ENCODE measurements at places on chromosomes 13 and 19.

GRCh38 chr13:102846261-102847015 is 606 bp downstream of the ERCC5 start:
- DNase-seq, result no peak

DNA sequence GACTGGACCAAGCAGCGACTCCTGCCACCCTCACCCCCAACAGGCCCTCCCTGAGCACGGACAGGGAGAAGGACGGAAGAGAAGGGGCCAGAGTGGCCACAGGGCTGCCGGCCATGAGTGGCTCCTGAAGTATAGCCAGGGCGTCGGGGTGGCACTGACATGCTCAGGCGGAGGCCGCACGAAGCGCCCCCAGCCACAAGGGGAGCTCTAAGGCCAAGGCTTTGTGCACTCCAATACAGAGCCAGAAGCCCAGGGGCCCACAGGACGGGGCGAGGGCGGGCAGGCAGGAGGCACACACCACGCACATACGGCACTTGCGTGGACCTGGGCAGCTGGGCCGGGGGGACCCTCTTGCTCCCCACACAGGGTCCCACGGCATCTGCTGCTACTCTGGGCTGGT is 52.0 kb downstream of the KLF2 start:
- DNase-seq, result no peak

DNA sequence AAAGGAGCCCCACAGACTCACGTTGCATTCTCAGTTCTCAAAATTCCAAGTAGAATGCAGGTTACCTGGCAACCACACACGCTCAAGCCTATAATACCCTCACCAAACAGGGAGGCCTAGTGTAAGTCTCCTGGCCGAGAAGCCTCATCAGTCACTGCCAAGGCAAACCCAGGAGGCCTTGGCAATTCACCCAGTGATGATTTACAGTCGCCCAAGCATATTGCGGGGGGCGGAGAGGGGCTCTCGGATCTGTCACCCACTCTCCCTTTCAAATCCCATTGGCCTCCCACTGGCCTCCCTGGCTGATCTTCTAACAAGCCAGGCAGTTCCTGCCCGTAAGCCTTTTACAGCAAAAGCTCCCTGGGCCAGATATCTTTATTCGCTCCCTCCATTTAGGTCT is 1.1 kb downstream of the AKAP8L start:
- DNase-seq, result no peak

GRCh38 chr13:110254751-110255553 is 52.0 kb downstream of the COL4A1 start:
- no peak for DNase-seq

GRCh38 chr19:21460686-21461085 is 44.7 kb upstream of the ZNF429 start:
- no peak for DNase-seq

DNA sequence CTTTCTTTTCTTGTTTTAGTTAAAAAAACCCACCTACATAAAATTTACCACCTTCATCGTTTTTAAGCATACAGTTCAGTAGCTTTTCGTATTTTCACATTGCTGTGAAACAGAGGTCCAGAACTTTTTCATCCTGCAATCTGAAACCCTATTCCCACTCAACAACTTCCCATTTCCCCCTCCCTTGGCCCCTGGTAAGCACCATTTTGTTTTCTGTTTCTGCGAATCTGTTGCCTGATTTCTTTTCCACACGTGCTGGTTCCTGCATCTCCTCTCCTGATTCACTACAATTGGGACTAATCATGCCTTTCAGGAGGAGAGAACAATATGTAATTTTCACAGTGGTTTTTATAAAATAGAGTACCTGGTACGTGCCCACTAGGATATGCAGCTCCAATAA is 149.2 kb upstream of the RNF113B start:
- no peak for DNase-seq

- DNase-seq, result no peak
Measured at GRCh38 chr13:99883805-99884204, 87.8 kb downstream of the ZIC5 start.

DNA sequence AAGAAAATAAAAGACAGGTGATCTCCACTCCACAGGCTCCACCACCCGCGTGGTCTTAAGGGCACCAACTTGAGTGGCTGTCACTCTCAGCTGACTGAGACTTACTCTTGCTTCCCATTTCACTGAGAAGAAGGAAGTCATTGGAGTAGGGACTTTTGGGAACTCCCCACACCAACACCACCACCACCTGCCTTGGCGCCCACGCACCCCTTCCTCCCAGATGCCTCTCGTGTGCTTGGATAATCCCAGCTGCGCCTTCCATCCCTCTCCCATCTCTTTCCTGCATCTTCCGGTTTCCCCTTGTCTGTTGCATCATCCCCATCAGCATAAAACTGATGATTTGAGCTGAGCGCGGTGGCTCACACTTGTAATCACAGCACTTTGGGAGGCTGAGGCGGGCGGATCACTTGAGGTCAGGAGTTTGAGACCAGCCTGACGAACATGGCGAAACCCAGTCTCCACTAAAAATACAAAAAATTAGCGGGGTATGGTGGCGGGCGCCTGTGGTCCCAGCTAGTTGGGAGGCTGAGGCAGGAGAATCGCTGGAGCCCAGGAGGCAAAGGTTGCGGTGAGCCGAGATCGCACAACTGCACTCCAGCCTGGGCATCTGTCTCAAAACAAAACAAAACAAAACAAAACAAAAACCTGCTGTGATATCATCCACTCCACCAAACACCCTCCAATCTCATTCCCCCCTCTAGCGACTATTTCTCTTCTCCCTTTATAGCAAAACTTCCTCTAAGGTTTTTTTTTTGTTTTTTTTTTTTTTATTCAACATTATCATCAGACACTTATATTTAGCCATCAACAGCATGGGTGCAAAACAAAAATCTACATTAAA is 25.5 kb downstream of the AP2S1 start:
- DNase-seq, result no peak

- no peak for DNase-seq
Measured at GRCh38 chr13:98721825-98722510, 30.5 kb downstream of the SLC15A1 start.

DNA sequence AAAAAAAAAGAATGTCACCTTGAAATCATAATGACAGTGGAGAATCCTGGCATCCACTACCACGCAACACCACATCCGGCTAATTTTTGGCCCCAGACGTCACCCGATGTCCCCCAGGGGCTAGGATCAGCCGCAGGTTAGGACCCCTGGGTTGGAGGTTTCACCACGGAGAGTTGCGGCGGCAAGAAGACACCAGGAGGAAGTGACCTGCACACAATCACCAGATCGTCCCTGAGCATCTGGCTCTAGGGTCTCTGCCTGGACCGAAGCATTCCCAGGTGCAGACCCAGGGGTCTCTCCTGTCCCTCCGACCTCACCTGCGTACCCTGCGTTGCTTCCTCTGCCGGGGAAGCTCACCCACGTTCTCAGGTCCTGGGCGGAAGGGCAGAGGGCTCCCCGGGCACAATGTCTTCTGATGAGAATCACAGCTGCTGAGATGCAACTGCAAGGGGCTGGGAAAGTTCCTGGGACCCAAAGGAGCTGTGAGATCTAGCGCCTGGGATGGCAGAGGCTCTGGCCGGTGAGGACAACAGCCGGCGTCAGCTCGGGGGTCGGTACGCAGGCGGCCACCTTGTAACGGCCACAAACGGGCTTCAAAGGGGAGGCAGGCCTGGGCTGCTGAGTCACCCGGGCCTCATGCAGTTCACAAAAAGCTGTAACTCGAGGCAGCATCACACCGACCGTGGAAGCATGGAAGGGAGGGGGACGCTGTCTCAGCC is 111.2 kb downstream of the GADD45B start:
- no peak for DNase-seq

GRCh38 chr13:39892721-39893685 is 237.5 kb downstream of the COG6 start:
- no peak for DNase-seq

DNA sequence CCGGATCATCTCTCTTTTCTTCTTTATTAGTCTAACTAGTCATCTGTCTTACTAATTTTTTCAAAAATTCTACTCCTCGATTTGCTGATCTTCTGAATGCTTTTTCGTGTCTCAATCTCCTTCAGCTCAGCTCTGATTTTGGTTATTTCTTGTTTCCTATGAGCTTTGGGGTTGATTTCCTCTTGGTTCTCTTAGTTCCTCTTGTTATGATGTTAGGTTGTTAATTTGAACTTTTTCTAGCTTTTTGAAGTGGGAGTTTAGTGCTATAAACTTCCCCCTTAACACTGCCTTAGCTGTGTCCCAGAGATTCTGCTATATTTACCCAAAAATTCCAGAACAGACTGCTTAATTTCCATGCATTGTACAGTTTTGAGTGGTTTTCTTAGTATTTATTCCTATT is 3.4 kb downstream of the FCAR start:
- DNase-seq, result no peak

- no peak for DNase-seq
Measured at GRCh38 chr13:93708308-93709075, 481.9 kb downstream of the GPC6 start.

- no peak for DNase-seq
Measured at GRCh38 chr19:10870501-10870954, 825 bp upstream of the CARM1 start.

DNA sequence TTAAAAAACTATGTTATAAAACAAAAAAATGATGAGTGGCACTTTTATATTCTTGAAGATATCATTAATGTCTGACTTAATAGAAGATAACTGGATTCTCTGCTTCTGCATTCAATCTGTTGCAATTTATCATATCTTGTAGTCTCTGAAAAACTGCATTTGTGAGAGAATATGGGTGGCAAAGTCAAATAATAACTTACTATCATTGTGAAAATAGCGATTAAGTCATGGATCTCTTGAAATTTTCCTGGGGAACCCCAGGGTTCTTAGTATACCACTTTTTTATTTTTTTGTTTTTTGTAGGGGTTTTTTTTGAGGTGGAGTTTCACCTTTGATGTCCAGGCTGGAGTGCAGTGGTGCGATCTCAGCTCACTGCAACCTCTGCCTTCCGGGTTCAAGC is 127.1 kb downstream of the STOML3 start:
- DNase-seq, result no peak

- DNase-seq, result no peak
Measured at GRCh38 chr13:105841286-105841685, 694.2 kb downstream of the EFNB2 start.

- no peak for DNase-seq
Measured at GRCh38 chr13:44052780-44053184, 173.1 kb downstream of the LACC1 start.

DNA sequence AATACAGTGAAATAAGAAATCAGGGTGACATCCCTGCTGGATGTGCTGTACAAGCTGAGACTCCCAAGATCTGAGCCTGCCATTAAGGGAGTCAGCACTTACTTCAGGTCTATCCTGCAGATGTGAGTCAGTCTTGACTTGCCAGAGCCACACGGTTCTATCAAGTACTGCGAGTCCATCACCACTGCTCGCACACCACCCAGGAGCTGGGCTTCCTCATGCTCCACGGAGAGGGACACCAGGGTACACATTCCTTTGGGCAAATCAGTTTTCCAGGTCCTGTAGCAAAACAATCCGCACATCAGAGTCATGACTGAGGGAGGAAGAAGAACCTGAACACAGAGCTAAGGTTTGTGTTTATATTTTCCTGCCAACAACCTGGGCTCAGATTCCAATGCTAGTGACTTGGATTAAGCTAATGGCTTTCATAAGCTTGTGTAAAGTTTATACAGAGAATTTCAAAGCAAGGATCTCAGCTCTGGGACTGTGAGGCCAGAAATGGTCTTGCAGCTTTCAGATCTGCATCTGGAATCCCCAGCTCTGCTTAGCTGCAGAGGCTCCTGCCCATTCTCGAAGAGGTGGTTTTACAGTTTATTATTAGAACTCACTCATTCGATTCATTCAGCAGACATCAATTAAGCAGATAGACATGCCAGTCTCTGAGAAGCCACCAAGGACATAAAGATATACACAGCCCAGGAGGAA is 90.6 kb downstream of the KL start:
- no peak for DNase-seq

DNA sequence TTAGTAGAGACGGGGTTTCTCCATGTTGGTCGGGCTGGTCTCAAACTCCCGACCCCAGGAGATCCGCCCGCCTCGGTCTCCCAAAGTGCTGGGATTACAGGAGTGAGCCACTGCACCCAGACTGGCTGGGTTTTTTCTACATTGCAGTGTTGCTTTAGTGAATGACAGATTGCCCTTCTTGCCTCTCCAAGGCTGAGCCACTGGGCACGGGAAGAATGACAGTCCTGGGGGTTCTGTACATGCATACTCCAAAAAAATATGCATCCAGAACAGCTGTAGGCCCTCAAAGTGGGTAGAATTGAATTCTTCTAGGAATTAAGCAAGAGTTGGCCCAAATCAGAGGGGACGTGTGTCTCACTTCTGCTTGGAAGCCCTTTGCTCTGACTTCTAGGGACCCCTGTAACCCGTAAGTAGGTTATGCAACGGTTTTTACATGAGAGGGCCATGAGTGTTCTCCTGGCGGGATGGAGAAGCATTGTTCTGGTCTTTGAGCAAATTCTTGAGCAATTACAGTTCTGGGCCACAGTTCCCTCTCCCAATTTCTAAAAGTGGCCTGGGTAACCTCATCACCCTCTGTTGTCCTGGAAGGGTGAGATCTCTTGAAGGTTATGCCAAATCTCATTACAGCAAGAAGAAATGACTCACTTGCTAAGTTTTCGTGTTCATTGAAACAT is 3.6 kb downstream of the ACTN4 start:
- DNase-seq, result no peak

DNA sequence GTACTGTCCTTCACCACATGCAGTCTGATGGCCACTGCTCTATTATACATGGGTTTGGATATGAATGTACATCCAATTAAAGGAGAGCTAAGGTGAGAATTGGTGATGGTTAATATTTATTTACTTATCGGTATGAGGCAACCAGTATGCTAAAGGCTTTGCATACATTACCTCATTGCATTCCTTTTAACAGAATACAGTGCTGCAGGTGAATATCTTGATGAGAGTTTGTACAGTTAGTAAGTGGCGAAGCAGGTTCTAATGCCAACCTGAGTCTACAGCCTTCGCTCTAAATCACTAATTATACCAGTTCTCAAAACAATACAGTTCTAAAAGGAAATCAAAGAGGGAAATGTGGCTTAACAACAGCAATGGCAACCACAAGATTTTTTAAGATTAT is 284.1 kb downstream of the ITGBL1 start:
- DNase-seq, result no peak

DNA sequence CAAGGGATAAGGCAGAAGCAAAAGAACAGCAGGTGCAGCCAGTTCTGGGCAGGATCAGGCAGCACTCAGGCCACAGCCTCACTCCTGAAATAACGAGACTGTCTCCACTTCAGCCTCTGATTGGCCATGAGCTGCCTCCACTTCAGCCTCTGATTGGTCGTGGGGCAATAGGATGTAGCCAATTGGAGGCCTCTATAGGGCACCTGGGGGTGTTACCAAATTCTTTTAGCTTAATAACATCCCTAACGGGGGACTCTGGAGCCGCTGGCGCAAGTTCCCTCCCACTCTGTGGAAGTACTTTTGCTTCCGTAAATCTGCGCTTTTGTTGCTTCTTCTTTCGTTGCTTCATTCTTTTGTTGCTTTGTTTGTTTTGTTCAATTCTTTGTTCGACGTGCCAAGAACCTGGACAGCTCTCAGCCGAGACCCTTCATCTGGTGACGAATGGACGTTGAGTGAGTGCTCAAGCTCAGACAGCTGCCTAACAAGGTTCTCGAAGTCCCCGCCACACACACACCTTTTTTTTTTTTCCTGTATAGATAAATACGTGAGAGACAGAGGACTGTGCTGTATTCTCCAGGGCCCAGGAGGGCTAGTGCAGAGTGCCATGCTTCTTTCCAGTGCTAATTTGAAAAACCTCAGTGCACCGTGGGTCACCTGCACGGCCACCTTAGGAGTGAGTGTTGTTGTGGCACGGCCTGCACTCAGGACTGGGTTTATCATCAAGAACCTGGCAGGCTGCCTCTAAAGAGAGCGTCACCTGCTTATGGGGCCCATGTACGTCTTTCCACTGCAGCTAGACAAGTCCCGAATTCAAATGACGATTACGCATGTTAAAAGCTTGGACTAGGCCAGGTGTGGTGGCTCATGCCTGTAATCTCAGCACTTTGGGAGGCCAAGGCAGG is 32.0 kb upstream of the TUBGCP3 start:
- no peak for DNase-seq

Data from esophagus squamous epithelium (tissue), 5 donors.